ENCODE measurements at places on chromosomes 3 and 15. TPM values are rescaled to one million over a fixed set of nuclear protein-coding genes. Genes with fewer than 3 reads are reported as not detected.

SHF gene
- total RNA-seq = 2.8 TPM

TPRA1 gene
- total RNA-seq = 29.0 TPM

ADGRG7 gene
- not detected for total RNA-seq

TICRR gene
- total RNA-seq = 0.05 TPM

CLDN1 gene
- 0.33 TPM for total RNA-seq

ERICH6 gene
- not detected for total RNA-seq

MRPS25 gene
- total RNA-seq = 133 TPM

GOLGA8H gene
- total RNA-seq = 0.54 TPM

LRRIQ4 gene
- total RNA-seq = not detected

RARB gene
- total RNA-seq = 17.8 TPM

NR2F2 gene
- total RNA-seq = 11.9 TPM

NLGN1 gene
- 13.5 TPM for total RNA-seq

SEMA5B gene
- total RNA-seq = 7.0 TPM

CFAP100 gene
- not detected for total RNA-seq

GP9 gene
- not detected for total RNA-seq

GPR160 gene
- total RNA-seq = 2.2 TPM

MYO1E gene
- 25.2 TPM for total RNA-seq

PLAAT1 gene
- total RNA-seq = 11.4 TPM

SPSB4 gene
- total RNA-seq = 7.9 TPM

JAGN1 gene
- 17.0 TPM for total RNA-seq

TYRO3 gene
- 2.5 TPM for total RNA-seq

SLC15A2 gene
- total RNA-seq = 1.9 TPM

MRPL3 gene
- total RNA-seq = 51.9 TPM

CILP gene
- total RNA-seq = 17.9 TPM

STAB1 gene
- 119 TPM for total RNA-seq

GHRL gene
- not detected for total RNA-seq

ZPLD1 gene
- not detected for total RNA-seq

GNB4 gene
- total RNA-seq = 11.0 TPM

SH2D7 gene
- total RNA-seq = not detected

LRRFIP2 gene
- 136 TPM for total RNA-seq

SCAANT1 gene
- total RNA-seq = not detected

RTP4 gene
- total RNA-seq = 4.9 TPM

ITPKA gene
- total RNA-seq = 5.6 TPM

MNS1 gene
- total RNA-seq = 0.42 TPM

STRC gene
- 0.07 TPM for total RNA-seq

DUOXA1 gene
- total RNA-seq = 0.35 TPM

NPAP1 gene
- not detected for total RNA-seq

TGM4 gene
- not detected for total RNA-seq

RASL12 gene
- 12.2 TPM for total RNA-seq

GPR62 gene
- not detected for total RNA-seq

NR1I2 gene
- total RNA-seq = 0.23 TPM

IRAK2 gene
- total RNA-seq = 2.2 TPM

SLC2A2 gene
- not detected for total RNA-seq

ADIPOQ gene
- total RNA-seq = 0.12 TPM

ZNF860 gene
- 0.53 TPM for total RNA-seq

FAM174B gene
- total RNA-seq = 15.9 TPM

CCDC54 gene
- total RNA-seq = not detected

IL16 gene
- total RNA-seq = 2.9 TPM

TTLL13 gene
- total RNA-seq = not detected

ROBO1 gene
- 8.1 TPM for total RNA-seq

IP6K2 gene
- 18.4 TPM for total RNA-seq

NANOGP8 gene
- not detected for total RNA-seq

FOXB1 gene
- not detected for total RNA-seq

IL17RB gene
- 1.00 TPM for total RNA-seq

TRPM1 gene
- not detected for total RNA-seq
